Calu3 (cell line): ENCODE measurements at places on chromosomes 2 and 18. TPM values are rescaled to one million over a fixed set of nuclear protein-coding genes. Genes with fewer than 3 reads are reported as not detected.

PJVK gene
- 2.6 and 4.3 TPM in 2 replicates for total RNA-seq

KIAA2012 gene
- 0.17 TPM in 1 of 2 replicates, not detected in the other for total RNA-seq

INHA gene
- 0.80 and 0.83 TPM in 2 replicates for total RNA-seq

TRABD2A gene
- 0.68 and 1.2 TPM in 2 replicates for total RNA-seq

AMER3 gene
- total RNA-seq: not detected in 2 replicates
